IMR-90 (cell line): ENCODE measurements at places on chromosomes 13 and 19.
A peak's percentile ranks its signal among the peaks of the same experiment; 100 is the strongest.

DNA sequence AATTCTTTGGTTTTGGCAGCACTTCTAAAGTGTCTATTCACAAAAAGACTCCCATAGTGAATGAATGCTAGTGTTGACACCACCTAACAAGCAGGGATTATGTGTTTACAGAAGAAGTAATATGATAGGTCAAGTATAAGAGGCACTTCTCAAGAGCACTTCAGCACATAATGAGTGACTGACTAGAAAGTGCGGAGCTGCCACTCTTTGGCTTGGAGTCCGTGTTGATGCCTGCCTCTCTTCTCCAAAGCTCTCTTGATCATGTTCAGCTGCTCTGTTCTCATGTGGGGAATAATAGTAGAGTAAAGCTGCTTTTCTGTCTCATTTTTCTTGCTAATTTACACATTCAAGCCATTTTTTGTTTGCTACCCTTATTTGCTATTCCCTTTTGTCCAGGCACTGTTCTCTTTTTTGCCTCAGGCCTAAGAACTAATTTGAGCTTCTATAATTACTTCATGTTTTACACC is 22.7 kb upstream of the MAB21L1 start:
- DNase-seq: no peak

DNA sequence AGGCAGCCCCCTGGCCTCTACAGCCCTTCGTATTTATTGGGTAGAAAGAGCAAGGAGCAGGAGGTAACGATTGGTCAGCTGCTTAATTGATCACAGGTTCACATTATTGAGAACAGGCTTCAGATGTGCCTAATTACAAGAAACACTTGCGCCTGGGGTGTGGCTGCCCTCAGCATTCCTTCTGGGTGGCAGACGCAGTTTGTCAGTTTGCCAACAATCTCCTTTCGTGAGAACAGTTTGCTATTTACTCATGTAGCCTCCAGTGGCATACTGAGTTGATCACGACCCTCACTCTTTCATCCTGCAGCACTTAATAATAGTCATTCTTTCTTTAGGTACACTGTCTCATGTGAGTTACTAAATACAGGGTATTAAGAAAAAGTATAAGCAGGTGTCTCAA is 985.6 kb downstream of the SLITRK5 start:
- DNase-seq: no peak

DNA sequence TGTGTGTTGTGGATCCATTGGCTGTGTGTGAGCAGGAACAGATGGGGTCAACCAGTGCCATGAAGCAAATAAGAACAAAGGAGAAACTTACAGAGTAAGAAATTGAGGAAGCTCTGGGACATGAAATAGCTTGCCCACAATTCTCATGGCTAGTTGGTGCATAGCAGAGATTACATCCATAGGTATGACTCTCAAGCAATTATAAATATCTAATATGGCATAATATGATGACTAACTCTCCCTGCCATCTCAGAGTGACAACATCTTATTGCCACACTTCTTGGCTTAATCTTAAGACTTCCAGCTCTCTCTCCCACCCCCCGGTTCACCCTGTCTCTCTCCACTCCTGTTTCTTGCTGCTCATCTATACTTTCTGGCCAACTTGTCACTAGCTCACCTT is 53.3 kb downstream of the OXGR1 start:
- no peak for DNase-seq

- peak; percentile 19 for DNase-seq
Measured at GRCh38 chr13:99123101-99124045, 77.3 kb upstream of the UBAC2 start.

DNA sequence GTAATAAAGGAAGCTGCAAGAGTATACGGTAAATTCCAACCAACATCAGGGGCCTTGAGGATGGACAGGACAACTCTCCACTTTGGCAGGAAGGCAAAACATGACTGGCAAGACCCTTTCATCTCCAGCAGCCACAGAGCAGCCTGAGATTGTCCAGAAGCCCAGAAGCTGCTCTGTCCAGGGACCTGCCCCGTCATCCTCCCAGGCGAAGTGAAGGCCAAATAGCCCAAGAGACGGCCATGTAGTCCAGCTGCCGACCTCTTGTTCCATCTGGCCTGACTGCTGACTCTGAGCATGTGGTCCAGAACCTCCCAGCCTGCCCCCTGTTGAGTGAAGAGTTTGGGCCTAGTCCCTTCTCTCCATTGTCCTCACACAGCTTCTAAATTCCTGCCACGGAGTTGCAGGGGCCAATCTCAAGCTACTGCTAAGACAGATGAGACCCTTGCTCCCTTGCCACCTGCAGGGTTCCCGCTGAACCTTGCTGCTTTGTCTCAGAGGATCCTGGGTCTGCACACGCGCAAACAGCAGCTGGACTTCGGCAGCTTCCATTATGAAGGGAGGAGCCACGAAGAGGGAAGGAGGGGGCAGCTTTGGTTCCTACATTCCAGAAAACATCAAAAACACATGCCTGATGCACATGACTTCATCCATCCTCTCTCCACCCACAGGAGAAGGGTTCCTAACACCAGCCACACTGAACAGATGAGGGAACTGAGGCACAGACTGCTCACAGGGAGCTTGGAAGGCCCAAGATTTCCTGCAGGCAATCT is 196.9 kb downstream of the KATNAL1 start:
- DNase-seq: no peak

DNA sequence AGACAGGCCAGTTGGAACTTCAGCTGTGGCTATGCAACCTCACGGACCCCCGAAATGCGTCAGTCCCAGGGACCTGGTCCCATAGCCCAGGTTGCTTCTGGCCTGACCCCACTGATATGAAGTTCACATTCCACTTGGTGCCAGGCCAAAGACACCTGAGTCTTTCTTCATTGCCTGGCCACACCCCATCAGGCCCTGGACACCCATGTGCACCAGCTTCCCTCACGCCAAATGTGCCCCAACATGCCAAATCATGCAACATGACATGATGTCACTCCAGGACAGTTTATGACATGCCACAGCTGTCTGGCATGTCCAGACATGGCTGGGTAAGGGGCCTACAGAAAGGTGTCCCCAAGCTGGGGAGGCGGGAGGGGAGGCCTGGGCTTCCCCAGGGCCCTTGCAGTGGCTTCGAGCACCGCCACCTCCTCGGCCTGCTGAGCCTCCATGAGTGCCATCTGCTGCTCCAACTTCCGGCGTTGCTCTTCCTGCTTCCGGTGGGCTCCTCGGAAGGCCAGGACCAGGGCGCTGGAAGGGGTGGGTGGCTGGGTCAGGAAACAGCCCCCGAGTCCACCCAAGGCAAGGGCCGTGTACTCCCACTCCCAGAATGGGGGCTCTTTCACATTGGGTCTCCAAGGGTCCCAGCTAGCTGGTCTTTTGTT is 4.3 kb upstream of the NR2F6 start:
- DNase-seq: no peak

- no peak for DNase-seq
Measured at GRCh38 chr19:50311723-50312635, 17.2 kb downstream of the KCNC3 start.
